T-helper 2 cell treated with Interferon-gamma antibody and Interleukin-4, amounts not matched to agents 100 ng/mL and 5 ng/mL, for 36 hours (primary cell): ENCODE measurements at places on chromosomes 3 and 15. TPM values are rescaled to one million over a fixed set of nuclear protein-coding genes. Genes with fewer than 3 reads are reported as not detected.

PLSCR2 gene
- total RNA-seq = 0.11 TPM in 1 of 2 replicates, not detected in the other

DNAJA4 gene
- total RNA-seq = 39.2 and 39.5 TPM in 2 replicates

VGLL3 gene
- not detected in 2 replicates for total RNA-seq

SLC28A2 gene
- not detected in 2 replicates for total RNA-seq

TIGIT gene
- total RNA-seq = 3.2 and 3.7 TPM in 2 replicates

CFAP161 gene
- 0.11 TPM in 1 of 2 replicates, not detected in the other for total RNA-seq

OR5H2 gene
- not detected in 2 replicates for total RNA-seq

ONECUT1 gene
- total RNA-seq = not detected in 2 replicates

DLL4 gene
- total RNA-seq = not detected in 2 replicates

SPESP1 gene
- 0.64 and 1.0 TPM in 2 replicates for total RNA-seq

CASR gene
- total RNA-seq = 0.02 TPM in 1 of 2 replicates, not detected in the other

CPNE9 gene
- 0.20 and 0.36 TPM in 2 replicates for total RNA-seq

SRGAP3 gene
- total RNA-seq = 6.8 and 7.1 TPM in 2 replicates
